ENCODE measurements at places on chromosomes 7 and 10.

DNA sequence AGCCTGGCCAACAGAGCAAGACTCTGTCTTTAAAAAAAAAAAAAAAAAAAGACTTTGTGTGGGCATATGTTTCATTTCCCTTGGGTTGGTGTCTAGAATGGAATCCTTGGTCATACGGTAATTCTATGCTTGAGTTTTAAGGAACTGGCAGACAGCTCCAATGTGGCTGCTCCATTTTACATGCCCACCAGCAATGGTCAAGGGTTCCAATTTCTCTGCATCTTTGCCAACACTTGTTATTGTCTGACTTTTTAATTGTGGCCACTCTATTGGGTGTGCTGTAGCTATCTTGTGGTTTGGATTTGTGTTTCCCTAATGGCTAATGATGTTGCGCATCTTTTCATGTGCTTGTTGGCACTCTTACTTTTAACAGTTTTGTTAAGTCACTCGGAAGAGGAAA is 57.6 kb downstream of the BRI3 start:
- DNase-seq = no peak

- no peak for DNase-seq
Measured at GRCh38 chr10:19833170-19833824, 17.1 kb downstream of the PLXDC2 start.

GRCh38 chr7:140229101-140229525 is 52.3 kb upstream of the KDM7A start:
- no peak for DNase-seq

DNA sequence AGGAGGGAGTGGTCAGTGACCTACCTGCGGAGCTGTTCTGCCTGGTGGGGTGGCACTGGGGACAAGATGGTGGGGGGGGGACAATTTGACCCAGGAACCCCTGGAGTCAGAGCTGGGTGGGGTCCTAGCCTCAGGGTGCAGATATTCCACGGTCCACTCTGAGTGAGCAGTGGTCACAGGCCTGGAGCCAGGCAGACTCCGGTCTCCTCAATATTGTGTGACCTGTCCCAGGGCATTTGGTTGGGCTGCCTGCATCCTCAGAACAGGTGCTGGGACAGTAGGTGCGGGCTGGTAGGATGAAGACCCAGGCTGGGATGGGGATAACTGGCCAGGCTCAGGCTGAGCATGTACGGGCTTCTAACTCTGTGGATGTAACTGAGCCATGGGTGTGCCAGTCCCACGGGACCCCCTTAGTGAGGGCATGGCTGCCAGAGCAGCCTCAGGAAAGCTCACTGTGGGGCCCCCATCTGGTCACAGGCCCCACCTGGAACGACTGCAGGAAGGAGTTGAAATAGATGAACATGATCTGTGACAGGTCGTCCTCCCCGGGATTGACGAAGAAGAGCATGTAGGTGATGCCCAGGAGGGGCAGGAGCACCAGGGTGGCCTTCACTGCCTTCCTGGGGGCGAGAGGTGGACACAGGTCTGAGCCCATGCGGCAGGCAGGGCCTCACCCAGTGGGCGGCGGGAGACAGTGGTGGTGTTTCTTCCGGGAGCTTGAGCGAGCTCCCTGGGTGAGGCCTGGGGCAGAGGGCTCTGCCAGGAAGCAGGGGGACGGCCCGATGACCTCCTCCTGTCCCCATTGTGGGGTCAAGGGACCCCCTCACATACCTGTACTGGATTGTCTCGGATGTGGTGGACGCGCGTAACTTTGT is 26.9 kb downstream of the CRHR2 start:
- no peak for DNase-seq

DNA sequence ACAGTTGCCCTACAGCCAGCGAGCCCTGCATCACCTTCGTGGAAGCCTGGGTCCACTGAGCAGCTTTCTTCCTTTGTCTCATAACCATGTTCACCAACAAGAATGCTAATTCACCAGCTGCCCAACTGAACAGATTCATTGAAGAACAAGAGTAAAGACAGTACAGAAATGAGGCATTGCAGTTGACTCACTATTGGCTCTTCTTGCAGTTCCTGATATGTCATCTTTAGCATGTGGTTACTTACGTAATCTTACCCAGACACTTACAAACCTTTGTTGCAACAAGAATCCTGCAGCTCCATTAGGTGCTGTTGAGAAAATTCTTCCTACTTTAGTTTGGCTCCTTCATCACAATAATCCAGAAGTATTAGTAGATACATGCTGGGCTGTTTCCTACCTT is 174.0 kb upstream of the TPK1 start:
- DNase-seq = no peak

DNA sequence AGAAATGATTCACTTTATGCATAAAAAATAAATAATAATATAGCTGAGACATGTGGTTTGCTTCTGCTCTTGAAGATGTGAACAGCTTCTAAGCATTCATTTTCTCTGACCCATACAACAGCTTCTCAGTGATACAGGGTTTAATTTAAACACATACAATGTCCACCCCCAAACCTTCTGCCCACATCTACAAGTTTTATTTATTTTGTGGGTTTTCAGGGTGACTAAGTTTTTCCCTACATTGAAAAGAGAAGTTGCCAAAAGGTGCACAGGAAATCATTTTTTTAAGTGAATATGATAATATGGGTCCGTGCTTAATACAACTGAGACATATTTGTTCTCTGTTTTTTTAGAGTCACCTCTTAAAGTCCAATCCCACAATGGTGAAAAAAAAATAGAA is 17.2 kb downstream of the INHBA start:
- no peak for DNase-seq

DNA sequence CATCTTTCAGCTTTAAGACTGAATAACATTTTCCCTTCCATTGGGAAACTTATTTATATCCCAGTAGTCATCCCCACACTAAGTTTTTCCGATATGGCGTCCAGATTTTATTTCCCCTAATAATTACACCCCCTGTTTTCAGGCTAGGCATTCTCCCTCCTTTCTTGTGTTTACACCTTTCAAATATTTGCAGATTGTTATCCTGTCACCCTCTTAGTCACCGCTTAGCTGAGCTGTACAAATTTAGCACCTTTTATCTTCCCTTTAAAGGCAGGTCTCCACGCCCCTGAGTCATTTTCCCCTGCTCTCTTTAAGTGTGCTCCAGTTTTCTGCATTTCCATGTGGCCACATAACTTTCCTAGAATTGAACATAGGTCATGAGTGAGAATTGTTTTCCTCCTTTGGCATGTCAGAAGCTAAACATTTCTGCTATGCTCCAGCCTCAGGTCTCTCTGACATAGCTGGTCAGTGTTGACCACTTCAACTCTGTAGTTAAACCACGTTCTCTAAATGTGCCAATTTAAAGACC is 47.4 kb downstream of the LRRC4 start:
- no peak for DNase-seq

GRCh38 chr7:136036336-136036735 is 59.2 kb upstream of the MTPN start:
- DNase-seq = no peak

All from cortex of kidney (tissue), 1 donor.